ENCODE measurements at places on chromosomes 2 and 18. TPM values are rescaled to one million over a fixed set of nuclear protein-coding genes. Genes with fewer than 3 reads are reported as not detected.

DNA sequence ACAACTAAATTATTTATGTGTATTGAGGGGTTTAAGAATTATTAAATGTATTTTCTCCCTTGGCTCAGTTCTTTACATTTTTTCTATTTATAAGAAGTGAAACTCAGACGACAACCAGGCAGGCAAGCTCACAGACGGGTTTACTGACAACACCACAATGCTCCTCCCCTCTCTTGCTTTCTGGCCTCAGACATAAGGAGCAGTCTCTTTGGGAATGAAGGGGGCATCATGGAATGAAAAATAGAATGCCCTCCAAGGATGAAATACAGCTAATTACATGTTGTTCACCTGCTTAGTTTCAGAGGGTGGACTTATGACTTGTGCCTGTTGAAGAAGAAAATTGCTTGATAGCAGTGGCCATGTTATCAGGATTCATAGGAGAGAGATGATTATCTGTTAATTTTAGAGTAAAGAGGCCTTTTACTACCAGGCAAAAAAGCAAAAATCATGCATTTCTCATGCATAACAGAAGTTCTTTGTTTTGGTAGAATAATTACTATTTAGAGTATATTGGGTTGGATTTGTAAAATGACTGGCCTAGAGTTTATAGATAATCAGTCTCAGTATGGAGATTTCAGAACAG, 172.1 kb upstream of the LRRTM1 start:
- H3K4me3 ChIP-seq: no peak overlapping the region
- H3K27ac ChIP-seq: no peak overlapping the region
- no peak for DNase-seq
- H3K36me3 ChIP-seq: no peaks in the 10 kb centered on the region
- H3K4me1 ChIP-seq: no peaks in the 10 kb centered on the region
- H3K27me3 ChIP-seq: no peaks in the 10 kb centered on the region

- H3K4me3 ChIP-seq: no peak overlapping the region
- DNase-seq: no peak
- H3K36me3 ChIP-seq: no peaks in the 10 kb centered on the region
- no peaks in the 10 kb centered on the region for H3K27me3 ChIP-seq
Observed at GRCh38 chr2:26584656-26585055, 56.5 kb downstream of the CIB4 start.

GRCh38 chr2:20355131-20355530, 4.5 kb upstream of the PUM2 start:
- H3K27ac ChIP-seq: no peak overlapping the region
- no peaks in the 10 kb centered on the region for H3K27me3 ChIP-seq
- no peak for DNase-seq
- no peak overlapping the region for H3K4me3 ChIP-seq
- no peaks in the 10 kb centered on the region for H3K36me3 ChIP-seq
- H3K4me1 ChIP-seq: peaks cover 24% of the 10 kb centered on the region

- no peaks in the 10 kb centered on the region for H3K27me3 ChIP-seq
- H3K27ac ChIP-seq: no peak overlapping the region
- no peak overlapping the region for H3K4me3 ChIP-seq
- no peak for DNase-seq
- peaks cover 13% of the 10 kb centered on the region for H3K36me3 ChIP-seq
Observed at GRCh38 chr18:240175-240574, 27.7 kb downstream of the THOC1 start.

- no peaks in the 10 kb centered on the region for H3K27me3 ChIP-seq
- H3K27ac ChIP-seq: no peak overlapping the region
- DNase-seq: no peak
- H3K4me3 ChIP-seq: no peak overlapping the region
- no peaks in the 10 kb centered on the region for H3K36me3 ChIP-seq
Observed at GRCh38 chr18:78571831-78572347, 407.7 kb upstream of the SALL3 start.

DNA sequence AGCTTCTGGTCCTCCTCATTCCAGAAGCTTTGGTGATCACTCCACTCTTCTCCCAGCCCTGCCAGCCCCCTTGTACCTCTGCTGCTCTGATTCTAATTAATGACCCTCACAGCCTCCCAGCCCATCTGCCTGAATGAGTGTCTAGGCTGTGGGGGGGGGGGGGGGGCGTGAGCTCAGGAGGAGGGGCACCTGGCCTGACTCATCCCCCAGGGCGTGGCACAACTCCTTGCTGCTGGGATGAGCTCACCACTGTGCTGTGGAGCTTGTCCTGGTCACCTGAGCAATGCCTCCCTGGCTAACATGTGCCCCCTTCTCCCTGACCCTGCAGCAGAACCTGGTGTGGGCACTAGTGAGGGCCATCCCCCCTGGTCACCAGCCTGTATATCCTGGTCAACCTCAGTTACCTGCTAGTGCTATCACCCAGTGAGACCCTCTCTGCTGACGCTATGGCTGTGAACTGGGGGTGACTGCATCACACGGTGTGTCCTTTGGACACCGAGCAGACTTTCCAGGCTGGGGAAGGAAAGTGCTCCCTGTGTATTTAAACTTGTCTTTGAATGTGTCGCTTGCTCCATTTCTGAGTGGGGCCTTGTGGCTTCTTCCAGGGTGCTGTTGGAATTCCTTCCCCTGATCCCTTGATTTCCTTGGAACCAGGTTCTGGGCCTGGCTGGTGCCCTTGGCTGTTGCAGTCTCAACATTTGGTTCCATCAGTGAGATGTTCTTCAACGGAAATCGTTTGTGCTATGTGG, 41.5 kb upstream of the PUM2 start:
- H3K4me3 ChIP-seq: no peak overlapping the region
- H3K27ac ChIP-seq: no peak overlapping the region
- no peaks in the 10 kb centered on the region for H3K27me3 ChIP-seq
- H3K4me1 ChIP-seq: no peaks in the 10 kb centered on the region

GRCh38 chr2:222447131-222447530, 22.8 kb downstream of the SGPP2 start:
- no peak overlapping the region for H3K4me3 ChIP-seq
- H3K4me1 ChIP-seq: no peaks in the 10 kb centered on the region
- H3K36me3 ChIP-seq: no peaks in the 10 kb centered on the region
- no peak overlapping the region for H3K27ac ChIP-seq

GRCh38 chr2:86199834-86200177, 549 bp downstream of the MRPL35 start:
- peak overlapping the region; percentile 95 for H3K4me3 ChIP-seq
- peaks cover 5% of the 10 kb centered on the region for H3K4me1 ChIP-seq
- H3K36me3 ChIP-seq: no peaks in the 10 kb centered on the region
- peak overlapping the region; percentile 79 for H3K27ac ChIP-seq
- no peaks in the 10 kb centered on the region for H3K27me3 ChIP-seq

DNA sequence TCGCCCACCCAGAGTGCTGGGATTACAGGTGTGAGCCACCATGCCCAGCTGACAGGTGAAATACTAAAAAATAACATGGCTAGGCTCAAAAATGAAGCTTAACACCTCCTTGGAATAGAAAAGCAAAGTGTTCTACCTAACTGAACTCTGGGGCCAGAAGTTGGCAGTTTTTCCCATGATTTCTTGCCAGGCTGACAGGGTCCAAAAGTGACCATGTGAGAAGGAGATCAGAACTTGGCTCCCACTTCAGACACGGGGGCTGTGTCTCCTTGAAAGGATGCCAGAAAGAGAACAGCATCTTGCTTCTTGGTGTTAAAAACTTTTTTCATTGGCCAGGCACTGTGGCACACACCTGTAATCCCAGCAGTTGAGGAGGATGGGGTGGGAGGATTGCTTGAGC, 47.0 kb downstream of the BMPR2 start:
- H3K4me1 ChIP-seq: no peaks in the 10 kb centered on the region
- H3K4me3 ChIP-seq: no peak overlapping the region
- no peak for DNase-seq

GRCh38 chr18:37294951-37295350, 270.6 kb downstream of the CELF4 start:
- H3K36me3 ChIP-seq: no peaks in the 10 kb centered on the region
- no peaks in the 10 kb centered on the region for H3K4me1 ChIP-seq
- no peak overlapping the region for H3K4me3 ChIP-seq
- H3K27ac ChIP-seq: no peak overlapping the region

DNA sequence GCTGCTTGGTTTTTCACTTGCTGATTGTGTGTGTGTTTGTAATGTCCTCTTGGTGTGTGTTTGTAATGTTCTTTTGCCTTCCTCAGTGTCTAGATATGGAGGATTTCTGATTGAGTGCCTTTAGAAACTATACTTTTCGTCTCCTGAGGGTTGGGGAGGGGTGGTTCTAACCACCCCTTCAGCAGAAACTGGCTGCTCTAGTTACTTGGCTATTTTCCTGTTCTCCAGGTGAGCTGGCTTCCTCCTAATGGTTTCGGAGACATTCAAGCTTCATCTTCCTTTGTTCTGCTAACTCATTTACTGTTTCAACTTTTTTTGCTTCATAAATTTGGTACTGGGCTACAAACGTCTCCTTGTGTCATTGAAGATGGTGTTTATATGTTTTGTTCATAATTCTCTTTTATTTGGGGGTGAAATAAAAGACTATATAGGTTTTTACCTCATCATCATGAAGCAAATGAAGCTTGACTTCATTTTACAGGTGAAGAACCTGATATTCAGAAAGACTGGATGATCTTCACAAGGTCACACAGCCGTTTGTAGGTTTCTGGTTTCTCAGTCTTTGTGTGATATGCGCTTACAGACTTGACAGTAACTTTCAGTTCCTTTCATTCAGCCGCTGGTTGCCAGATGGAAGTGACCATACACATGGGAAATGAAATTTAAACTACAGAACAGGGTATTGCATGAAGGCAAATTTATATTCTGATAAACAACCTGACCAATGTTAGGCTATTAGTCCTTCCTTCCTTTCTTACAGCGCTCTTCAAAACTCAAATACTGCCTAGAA, 238.5 kb downstream of the GALR1 start:
- H3K4me3 ChIP-seq: no peak overlapping the region
- H3K36me3 ChIP-seq: no peaks in the 10 kb centered on the region
- H3K27me3 ChIP-seq: no peaks in the 10 kb centered on the region
- no peak for DNase-seq
- no peaks in the 10 kb centered on the region for H3K4me1 ChIP-seq
- no peak overlapping the region for H3K27ac ChIP-seq

DNA sequence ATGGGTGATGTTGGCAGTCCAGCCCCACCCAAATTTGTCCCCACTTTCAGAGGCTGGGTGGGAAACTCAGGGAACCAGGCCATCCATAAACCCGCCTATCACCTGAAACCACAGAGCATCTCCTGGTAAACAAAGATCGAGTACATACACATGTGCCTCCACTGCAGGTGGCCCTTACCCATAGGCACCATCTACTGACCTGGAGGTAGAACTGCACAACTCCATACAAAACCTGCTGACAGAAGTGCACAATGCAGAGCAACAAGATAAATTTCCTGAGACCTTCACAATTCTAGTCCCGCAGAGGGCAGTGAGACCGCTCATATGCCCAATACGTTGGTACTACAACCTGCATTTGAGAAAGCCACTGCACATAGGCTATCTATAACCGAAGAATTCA, 856.3 kb downstream of the SUCLG1 start:
- no peak overlapping the region for H3K4me3 ChIP-seq
- H3K36me3 ChIP-seq: no peaks in the 10 kb centered on the region
- H3K4me1 ChIP-seq: no peaks in the 10 kb centered on the region
- DNase-seq: no peak
- H3K27me3 ChIP-seq: no peaks in the 10 kb centered on the region
- H3K27ac ChIP-seq: no peak overlapping the region

DNA sequence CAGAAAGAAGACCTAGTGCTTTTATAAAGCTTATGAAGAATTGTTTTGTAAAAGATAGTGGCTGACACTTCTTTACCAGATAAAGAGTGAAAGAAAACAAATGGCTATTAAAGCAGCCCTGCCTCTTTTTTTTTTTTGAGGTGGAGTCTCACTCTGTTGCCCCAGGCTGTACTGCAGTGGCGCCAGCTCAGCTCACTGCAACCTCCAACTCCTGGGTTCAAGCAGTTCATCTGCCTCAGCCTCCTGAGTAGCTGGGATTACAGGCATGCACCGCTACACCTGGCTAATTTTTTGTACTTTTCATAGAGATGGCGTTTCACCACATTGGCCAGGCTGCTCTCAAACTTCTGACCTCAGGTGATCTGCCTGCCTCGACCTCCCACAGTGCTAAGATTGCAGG, 12.9 kb downstream of the ARPC2 start:
- peaks cover 42% of the 10 kb centered on the region for H3K4me1 ChIP-seq
- peak overlapping the region; percentile 63 for H3K27ac ChIP-seq
- no peaks in the 10 kb centered on the region for H3K27me3 ChIP-seq
- H3K4me3 ChIP-seq: no peak overlapping the region

Gene ZDBF2
- total RNA-seq: 15.7 TPM

Gene MROH2A
- total RNA-seq: not detected

Gene PRKD3
- total RNA-seq: 47.3 TPM

Gene SPP2
- not detected for total RNA-seq

Gene RNF181
- total RNA-seq: 61.4 TPM

Measured in naive thymus-derived CD4-positive, alpha-beta T cell (primary cell).